ENCODE measurements at places on chromosomes 1 and 21.

- no peak for DNase-seq
Measured at GRCh38 chr1:32200226-32201010, at the start of gene CCDC28B. Gene CCDC28B, plus strand, starts transcription at chr1:32200595. Its CDS starts 1,341 bp downstream, at chr1:32201936.

- no peak for DNase-seq
Measured at GRCh38 chr1:183178545-183178944, 7.5 kb upstream of the LAMC2 start.

DNA sequence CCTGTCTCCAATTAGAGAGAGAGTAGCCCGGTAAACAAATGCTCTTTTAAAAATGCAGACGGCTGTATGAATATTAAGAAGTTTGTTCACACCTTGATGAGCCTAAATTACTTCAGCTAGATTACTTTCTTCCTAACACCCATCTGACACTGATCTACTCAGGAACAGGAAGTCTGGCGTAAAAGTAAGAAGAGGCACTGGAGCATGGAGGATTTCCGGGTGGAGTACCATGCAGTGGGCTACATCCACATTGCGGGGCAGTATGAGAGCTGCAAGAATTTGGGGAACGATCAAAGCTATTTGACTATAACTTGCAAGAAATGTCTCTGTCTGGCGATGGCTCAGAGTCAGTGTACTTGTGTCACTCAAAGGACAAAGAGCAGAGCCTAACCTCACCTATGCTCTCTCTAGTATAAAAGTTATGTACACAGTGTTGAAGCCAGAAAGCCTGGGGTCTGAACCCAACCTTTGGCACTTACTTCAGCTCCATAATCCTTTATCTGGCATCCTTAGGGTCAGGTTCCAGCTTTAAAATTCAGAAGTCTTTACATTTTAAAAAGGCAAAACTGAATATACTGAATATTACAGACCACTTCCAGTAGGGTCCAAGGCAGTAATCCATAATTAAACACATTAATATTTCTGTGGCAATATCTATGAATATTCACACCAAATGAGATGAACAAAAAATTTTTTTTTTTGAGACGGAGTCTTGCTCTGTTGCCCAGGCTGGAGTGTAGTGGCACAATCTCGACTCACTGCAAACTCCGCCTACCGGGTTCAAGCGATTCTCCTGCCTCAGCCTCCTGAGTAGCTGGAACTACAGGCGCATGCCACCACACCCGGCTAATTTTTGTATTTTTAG, 7.9 kb upstream of the GNPAT start:
- DNase-seq, result no peak

DNA sequence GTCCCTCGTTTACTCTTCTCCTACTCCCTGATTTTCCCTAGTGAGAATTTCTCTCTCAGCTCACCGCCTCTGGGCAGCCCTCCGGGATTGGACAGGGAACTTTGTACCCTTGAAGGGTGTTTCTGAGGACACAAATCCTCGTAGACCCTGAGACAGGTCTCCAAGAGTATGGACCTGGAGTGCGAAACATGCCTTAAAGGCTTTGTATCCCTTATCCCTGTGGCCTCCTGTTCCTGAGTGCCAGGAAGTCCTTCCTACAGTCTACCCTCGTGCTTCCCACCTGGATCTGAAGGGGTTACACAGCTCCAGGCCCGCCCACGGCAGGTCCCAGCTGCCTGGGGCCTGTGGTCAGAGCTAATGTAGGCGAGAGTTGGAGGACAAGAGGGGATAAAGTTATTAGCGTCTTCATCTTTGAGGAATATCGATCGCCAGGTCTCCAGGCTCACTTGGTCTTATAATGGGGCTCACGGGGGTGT, 7.6 kb upstream of the PEAR1 start:
- no peak for DNase-seq

DNA sequence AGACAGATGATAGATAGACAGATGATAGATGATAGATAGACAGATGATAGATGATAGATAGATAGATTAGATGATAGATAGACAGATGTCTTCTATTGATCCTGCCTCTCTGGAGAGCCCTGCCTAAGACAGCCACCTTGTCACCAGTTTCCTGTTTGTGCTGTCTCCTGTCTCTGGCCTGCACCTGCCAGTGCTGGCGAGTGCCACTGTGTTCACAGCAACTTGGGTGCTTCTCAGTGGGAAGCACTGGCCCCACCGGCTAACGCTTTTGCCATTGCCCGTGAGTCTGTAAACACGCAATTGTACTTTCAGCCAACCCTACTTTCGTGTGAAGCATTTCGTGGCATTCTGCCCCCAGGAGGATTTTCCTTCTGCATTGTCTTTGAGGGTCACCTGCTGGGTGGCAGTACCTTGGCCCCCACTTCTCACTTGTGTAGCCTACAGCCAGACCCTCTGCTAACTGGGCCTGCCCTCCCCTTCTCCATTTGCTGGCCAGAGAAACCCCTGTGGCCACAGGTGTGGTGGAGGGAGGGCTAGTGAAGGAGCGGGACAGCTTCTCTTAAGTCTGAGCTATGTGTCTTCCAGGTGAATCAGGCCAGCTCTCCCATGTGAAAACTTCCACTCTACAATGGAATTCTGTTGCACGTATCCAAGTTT, 23.4 kb upstream of the PDE9A start:
- DNase-seq, result no peak

DNA sequence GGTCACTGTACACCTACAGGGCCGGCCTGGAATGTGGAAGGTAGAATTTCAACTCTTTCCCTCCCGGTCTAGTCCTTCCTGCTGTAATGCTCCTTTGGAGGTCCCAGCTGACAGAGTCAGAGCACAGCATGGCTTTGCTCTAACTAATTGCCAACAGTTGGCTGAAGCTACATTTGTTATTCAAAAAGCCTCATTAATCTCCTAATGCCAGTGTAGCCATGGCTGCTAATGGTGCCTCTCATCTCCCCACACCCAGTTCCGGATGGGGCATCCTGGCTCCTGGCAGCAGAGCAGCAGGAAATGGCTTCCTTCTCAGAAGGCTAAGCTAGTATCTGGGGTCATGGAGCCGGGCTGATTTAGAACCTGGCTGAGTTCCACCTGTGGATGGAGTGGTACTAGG, 18.7 kb upstream of the CAMK1G start:
- no peak for DNase-seq

DNA sequence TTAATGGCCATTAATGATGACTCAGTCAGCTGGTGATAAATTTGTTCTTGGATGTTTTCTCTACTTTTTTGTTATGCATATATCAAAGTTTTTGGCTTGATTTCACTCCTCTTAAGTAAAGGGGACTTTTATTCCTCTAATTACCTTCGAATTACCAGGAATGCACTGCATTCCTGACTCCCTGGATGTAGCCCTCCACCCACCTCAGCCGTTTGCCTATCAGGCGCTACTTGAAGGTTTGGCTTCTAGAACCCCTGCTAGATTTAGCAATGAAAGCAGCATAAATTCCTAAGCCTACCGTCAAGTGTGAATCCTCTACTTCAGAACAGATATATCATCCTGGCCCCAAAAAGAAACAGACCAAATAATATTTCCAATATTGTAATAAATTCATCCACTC, 387.8 kb upstream of the ADGRL2 start:
- no peak for DNase-seq

- DNase-seq, result no peak
Measured at GRCh38 chr1:36814774-36815173, 219.5 kb downstream of the GRIK3 start.

DNA sequence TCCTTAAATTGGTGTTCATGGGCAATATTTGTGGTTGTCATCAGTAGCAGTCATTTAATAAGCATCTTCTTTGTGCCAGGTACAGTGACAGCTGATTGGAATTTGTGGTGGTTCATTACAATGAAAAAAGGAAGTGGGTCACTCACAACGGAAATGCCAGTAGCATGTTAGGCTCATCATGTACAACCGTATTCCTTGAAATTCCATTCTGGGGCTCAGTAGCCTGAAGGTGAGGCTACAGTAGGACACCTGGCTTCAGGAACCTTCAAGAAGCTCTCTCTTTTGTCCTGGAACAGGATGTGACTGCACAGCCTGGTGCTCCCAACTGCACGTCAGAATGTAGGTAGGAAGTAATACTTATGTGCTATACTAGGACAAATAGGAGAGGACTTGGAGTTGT, 93.9 kb downstream of the ST3GAL3 start:
- no peak for DNase-seq
